ENCODE measurements at places on chromosomes 5 and 9.

GRCh38 chr5:56323505-56323904, 90.4 kb upstream of the ANKRD55 start:
- DNase-seq, result no peak

GRCh38 chr9:73806876-73807275, 655.2 kb downstream of the ANXA1 start:
- DNase-seq, result no peak

GRCh38 chr9:71518045-71518827, 250.1 kb downstream of the CEMIP2 start:
- no peak for DNase-seq

- peak; percentile 71 for DNase-seq
These were observed 53.3 kb upstream of the RNU6ATAC start for GRCh38 chr9:134217431-134218210.

- no peak for DNase-seq
These were observed 265.5 kb upstream of the PCSK5 start for GRCh38 chr9:75624998-75625397.

DNA sequence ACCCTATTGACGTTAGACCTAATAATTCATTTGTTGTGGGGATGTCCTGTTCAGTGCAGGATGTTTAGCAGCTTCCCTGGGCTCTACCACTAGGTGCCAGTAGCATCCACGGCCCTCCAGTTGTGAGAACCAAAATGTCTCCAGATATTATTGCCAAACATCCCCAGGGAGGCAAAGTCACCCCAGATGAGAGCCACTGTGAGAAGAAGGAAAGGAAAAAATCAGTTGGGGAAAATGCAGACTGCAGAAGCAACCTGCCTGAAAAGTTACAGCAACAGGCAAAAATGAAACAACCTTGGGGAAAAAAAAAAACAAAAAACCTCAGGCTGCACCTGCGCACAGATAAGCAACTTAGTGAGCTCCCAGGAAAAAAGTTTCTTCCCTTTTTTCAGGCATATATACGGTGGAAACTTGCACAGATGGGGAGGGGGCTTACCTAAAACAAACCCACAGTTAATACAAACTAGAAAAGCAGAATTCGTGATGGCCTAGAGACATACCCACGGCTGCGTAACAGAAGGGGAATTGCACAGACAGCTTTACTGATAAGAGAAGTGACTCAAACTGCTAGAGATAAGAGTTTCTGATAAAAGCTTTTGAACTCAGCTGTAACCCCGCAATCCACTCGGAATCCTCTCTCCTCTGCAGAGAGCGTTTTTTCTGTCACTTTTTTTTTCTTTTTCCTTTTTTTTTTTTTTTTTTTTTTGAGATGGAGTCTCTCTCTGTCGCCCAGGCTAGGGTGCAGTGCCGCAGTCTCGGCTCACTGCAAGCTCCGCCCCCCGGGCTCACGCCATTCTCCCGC, 29.8 kb upstream of the FBP1 start:
- peak; percentile 84 for DNase-seq

DNA sequence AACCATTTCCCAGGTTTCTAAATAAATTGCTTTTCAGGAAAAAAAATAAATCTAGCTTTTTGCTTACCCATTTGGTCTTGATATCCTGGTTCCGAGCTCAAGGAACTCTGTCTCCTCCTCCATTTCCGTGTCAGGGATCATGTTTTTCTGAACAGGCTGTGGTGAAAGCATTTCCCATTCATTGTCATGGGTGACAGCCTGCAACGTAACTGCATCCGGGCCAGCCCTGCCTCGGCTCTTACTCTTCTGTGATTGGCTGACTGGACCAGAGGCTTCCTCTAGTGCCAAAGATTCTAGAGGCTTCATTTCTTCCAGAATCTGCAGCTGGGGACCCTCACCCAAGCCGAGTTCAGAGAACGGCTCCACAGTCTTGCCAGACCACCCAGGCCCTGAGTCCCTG, 61.0 kb upstream of the PCA3 start:
- DNase-seq, result no peak

DNA sequence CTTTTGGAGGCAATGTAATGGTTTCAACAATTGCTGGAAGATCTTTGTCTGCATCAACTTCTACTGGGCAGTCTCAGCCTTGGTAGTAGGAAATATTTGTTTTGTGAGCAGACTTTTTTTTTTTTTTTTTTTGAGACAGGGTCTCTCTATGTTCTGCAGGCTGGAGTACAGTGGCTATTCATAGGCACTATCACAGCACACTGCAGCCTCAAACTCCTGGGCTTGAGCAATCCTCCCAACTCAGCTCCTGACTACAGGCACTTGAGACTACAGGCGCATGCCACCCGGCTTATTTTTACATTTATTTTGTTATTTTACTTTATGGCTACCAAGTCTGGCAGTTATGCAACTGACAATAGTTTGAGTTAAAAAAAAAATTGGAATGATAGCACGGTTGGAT, 187.3 kb downstream of the SNX18 start:
- no peak for DNase-seq

DNA sequence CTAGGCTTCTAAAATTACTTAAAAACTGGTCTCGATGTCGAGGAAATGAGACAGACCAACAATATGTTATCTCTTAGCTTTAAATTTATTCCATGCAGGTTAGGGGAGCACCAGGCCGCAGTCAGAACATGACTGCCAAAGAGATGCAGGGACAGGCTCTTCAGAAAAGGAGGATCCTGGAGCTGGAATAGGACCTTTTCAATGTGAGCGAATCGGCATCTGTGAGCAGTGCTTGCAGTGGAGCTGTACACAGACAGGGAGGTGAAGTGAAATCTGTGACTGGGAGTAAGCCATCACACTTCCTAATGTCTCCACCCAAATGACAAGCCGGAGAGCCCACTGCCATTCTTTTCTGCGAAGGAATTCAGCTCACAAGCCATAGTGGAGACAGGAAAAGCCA, 78.2 kb downstream of the EFNA5 start:
- no peak for DNase-seq

GRCh38 chr5:143056792-143057579, 286.8 kb downstream of the ARHGAP26 start:
- DNase-seq, result no peak

- no peak for DNase-seq
These were observed 40.6 kb downstream of the TMEM174 start for GRCh38 chr5:73213566-73213998.

DNA sequence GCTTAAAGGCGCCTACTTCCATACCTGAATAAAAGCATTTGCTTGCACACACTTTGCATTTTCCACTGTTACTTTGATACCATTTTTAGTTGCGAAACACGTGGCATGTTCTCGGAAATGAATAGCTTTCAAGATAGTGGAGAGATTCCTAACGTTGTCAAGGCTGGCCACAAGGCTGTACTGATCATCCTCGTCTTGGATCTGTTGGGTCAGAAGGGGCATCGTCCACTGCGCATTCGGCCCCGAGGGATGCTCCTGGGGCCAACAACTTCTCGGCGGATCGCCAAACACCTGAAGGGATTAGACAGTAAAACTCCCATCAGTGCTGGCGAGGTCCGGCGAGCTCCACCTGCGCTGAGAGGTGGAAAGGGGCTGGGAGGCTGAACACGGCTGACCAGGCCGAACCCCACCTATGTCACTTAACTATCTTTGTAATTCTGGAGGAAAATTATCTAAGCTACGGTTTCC, 599 bp downstream of the RAD1 start:
- DNase-seq, result peak; percentile 59

- peak; percentile 10 for DNase-seq
These were observed 65.8 kb upstream of the CHD1 start for GRCh38 chr5:98994611-98995010.

- no peak for DNase-seq
These were observed 154.2 kb downstream of the TMC1 start for GRCh38 chr9:72675586-72675985.

GRCh38 chr9:17750269-17750668, 171.4 kb downstream of the SH3GL2 start:
- no peak for DNase-seq

- DNase-seq, result no peak
These were observed 78.1 kb upstream of the NREP start for GRCh38 chr5:111834926-111835599.

GRCh38 chr9:127213859-127214258, 50.7 kb upstream of the GARNL3 start:
- no peak for DNase-seq

GRCh38 chr9:34252670-34253459, 74.0 kb downstream of the UBAP1 start:
- DNase-seq, result peak; percentile 70

GRCh38 chr5:139787568-139788293, 7.9 kb upstream of the PSD2 start:
- DNase-seq, result peak; percentile 94

GRCh38 chr5:54537725-54538124, 20.2 kb downstream of the SNX18 start:
- DNase-seq, result no peak

DNA sequence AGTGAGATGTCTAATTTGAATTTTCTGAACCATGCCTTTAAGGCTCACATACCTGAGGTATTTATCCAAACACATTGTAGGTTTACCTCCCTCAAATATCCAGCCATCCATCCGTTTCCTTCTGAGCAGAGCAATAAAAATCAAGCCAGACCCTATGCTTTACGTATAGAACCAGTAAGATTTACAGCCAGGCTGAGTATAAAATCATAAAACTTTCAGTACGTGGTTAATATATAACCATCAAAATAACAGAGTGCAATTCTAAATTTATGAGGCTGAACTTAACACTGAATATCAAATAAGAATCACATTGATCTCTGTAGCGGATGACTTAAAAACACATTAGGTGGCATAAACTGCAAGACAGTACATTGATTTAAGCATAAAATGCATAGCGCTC, 877.9 kb upstream of the WWC1 start:
- DNase-seq, result no peak

DNA sequence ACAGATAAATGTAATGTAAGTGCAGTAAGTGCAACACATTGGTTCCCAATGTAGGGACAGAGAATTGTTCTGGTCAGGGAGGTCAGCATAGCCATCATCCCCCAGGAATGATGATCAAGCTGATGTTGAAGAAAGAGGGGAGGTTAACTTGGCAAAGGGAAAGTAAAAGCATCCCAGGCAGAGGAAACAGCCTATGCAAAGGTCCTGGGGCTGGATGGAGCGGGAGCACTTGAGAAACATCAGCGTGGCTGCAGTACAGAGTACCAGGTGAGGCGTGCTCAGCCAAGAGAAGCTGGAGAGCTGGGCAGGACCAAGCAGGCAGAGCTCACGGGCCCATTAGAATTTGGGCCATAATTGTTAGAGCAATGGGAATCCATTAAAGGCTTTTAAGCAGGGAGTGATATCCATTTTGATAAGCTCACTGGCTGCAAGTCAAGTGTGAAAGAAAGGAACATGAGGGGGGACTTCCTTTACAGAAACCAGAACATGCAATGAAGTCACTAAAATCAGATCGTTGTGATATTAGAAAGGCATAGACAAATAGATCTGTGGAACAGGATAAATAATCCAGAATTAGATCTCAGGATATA, 50.1 kb upstream of the HAND1 start:
- no peak for DNase-seq

GRCh38 chr5:149730620-149731331, 666 bp downstream of the PPARGC1B start:
- peak; percentile 66 for DNase-seq

GRCh38 chr5:17436350-17436749, 61.7 kb upstream of the TAF11L2 start:
- DNase-seq, result no peak

DNA sequence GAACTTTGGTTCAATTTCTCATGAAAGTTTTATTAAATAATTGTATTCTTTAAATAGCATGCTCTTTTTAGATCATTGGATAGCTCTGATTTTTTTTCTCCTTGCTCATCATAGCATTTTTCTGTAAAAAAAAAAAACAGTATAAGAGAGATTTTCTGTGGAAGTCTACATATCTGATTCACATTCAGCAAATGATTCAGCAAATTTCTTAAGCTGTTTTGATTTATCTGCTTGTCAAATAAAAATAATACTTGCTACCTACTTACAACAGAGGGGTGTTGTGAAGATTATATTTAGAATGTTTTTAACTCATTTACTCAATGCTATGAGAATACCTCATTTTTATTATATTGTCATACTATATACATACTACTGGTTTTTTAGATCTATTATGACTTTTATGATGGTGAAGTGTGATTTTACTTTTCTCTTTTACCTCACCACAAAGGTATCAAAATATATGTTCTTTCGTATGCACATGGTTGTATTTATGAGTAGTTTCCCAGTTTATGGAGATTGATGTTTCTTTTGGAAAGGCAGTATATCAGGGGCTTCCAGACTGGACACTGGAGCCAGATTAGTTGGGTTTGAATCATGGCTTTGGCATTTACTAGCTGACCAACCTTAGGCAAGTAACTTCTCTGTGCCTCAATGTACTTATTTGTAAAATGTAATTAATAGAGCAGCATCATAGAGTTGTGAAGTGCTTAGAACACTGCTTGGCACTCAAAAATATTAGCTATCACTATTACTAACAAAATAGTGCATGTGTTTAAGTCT, 25.5 kb downstream of the TNPO1 start:
- DNase-seq, result no peak

- no peak for DNase-seq
These were observed 49.1 kb downstream of the PTCD2 start for GRCh38 chr5:72369301-72369700.

- no peak for DNase-seq
These were observed 471.2 kb upstream of the ACTBL2 start for GRCh38 chr5:57953792-57954191.

DNA sequence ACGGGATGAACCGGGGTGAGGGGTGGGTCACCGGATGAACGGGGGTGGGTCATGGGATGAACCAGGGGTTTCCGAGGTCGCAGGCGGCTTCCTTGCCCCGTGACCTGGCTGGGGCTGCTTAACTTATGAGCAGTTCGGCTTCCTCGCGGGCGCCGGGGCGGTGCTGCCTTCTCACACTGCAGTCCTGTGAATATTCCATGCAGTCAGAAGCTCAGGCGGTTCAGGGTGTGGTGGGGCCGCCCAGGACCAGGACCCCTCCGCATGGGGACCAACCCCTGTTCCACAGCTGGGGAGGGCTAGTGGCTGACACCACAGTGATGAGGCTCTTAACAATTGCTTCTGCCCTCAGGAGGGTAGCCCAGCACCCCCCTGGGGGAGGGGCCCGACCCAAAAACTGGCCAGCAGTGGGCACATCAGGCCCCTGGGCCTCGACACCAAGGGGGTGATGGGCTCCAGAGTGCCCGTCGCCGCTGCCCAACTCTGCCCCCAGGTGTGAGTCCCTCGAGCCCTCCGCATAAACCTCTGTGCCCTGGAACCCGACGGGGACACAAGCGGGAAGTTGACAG, 30.9 kb upstream of the SLC9A3 start:
- DNase-seq, result peak; percentile 40

GRCh38 chr9:77575785-77576184, 72.3 kb downstream of the GNA14 start:
- no peak for DNase-seq

- no peak for DNase-seq
These were observed 70.1 kb upstream of the FSTL4 start for GRCh38 chr5:133682451-133682850.

DNA sequence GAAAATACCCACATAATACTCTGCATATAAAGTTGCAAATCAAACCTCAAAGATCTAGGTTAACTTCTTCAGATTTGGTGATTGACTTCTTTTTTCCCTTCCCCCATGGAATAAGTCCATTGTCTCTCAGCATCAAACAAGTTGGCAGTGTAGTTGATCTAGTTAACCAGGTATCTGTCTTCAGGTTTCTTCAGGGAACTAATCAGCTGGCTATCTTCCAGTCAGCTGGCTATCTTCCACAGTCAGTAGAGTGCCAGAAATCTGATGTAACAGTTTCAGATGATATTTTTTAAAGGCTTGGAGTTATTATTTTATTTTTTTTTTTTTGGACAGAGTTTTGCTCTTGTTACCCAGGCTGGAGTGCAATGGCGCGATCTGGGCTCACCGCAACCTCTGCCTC, 16.8 kb downstream of the TNFSF15 start:
- DNase-seq, result no peak

GRCh38 chr5:134439210-134439654, 27.6 kb upstream of the CDKN2AIPNL start:
- DNase-seq, result peak; percentile 75

Data from Caco-2 (cell line).